NCI-H187 treated with DMSO at 0.1 percent for 48 hours (cell line): ENCODE measurements at places on chromosomes 12 and 14.

GRCh38 chr12:47813511-47814196 is 6.0 kb downstream of the HDAC7 start:
- no peak for DNase-seq

DNA sequence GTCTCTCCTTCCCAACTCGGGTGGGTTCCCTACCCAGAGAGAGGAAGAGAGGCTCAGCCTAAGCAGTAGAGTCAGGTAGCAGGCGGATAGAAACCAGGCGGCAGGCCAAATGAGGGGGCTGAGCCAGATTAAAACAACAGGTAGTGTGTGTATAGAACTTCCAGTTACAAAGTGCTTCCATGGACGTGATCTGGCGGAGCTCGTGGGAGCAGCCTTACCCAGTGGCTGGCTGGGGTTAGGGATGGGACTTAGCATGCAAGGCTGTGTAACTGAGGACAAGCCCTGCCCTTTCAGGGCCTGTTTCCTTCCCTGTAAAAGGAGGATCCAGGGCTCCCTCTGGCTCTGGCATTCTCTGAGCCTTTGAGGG is 8.3 kb downstream of the KRT80 start:
- DNase-seq, result no peak

DNA sequence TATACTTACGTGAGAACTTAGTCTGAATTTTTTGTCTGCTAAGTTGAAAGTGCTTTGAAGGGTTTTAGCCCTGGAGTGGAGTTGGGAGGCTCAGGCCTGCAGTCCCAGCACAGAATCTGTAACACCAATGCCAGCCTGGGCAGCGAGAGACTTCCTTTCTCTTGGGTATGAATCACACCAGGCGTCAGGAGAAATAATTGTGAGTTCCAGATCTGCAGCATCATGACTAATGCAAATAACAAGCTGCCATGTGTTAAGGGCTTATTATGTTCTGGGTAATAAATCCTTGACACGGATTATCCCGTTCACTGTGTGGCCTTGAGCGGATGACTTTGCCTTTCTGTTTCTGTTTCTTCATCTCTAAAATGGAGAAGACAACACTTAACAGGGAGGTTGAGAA is 70.6 kb downstream of the B4GALNT3 start:
- DNase-seq, result no peak

- no peak for DNase-seq
Observed at GRCh38 chr12:71846322-71846940, 6.9 kb downstream of the TBC1D15 start.

GRCh38 chr14:92560106-92560865 is 46.7 kb downstream of the RIN3 start:
- no peak for DNase-seq

GRCh38 chr12:64729909-64730587 is 29.2 kb downstream of the GNS start:
- no peak for DNase-seq

GRCh38 chr12:82866946-82867345 is 180.2 kb downstream of the TMTC2 start:
- DNase-seq, result no peak

- no peak for DNase-seq
Observed at GRCh38 chr12:109781668-109782325, 51.4 kb downstream of the TRPV4 start.

GRCh38 chr12:31019561-31019960 is 54.1 kb upstream of the DDX11 start:
- DNase-seq, result no peak

DNA sequence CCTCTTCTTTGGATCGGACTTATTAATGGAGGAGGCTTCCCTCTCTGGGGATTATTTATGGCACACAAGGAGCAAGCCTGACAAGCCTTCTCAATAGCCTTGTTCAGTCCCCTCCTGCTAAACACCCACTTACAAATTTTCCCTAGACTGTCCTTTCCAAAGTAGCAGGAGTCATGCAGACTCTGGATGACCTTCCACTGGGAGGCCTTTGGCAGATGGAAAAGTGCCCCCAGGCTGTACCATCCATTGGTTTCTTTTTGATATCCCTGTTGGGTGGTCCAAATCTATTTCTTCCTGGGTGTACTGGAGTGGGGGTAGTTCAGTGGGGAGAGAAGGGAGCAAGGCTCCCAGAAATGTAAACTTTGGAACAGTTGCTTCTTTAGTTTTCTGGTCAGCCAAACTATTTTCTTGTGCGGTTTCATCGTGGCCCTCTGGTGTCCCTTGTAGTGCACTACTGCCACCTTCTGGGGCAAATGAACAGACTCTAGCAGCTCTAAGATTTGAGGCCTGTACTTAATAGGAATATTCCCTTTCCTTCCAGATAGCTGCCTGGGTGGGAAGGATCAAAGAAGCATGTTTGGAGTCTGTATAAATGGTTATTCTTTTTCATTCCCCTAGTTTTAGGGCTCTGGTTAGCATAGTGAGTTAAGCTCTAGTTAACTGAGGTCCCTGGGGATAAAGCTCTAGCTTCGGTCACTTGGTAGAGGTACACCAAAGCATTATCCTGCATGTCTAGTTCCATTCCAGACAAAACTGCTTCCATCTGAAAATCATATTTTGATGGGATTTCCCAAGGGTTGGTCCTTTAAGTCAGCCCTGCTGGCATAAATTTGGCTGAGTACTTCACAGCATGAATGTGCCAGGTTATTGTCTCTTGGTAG is 409.5 kb downstream of the SLC6A15 start:
- DNase-seq, result no peak

DNA sequence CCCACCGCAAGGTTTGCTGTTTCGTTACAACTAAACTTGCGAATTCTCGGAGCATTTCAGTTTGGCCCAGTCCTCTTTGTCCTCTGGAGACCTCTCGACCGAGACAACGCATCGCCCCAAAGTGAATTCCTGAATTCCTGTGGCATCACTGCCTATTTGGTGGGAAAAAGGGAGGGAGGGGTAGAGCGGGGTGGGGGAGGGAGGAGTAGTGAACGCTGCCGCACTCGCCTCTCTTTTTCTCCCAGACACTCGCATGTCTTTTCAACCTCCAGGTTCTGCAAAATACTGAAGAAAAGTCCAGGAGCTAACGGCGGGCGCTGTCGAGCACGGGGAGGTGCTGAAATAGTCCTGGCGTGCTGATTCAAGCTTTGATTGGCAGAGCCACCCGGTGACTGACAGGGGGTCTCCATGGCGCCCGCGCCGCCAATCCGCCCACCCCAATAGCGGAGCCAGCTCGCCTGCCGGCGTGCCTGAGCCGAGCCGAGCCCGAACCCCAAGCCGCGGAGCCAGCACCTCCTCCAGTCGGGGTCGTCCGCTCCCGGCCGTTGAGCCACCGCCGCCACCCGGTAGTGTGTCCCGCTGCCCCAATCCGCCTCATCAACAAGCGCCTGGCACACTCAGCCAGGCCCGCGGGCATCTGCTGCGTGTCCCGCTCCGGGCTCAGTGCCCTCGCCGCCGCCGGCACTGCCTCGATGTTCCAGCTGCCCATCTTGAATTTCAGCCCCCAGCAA is at the start of gene SIX6:
Gene SIX6, plus strand, starts transcription at position 440 of the 731 bp plus-strand sequence. Its CDS starts 253 bp downstream, at position 693.
- DNase-seq, result no peak

- DNase-seq, result no peak
Observed at GRCh38 chr14:50310445-50310844, 1.6 kb downstream of the L2HGDH start.
